ENCODE measurements at places on chromosomes 12 and 14. TPM values are rescaled to one million over a fixed set of nuclear protein-coding genes. Genes with fewer than 3 reads are reported as not detected.
A peak's percentile ranks its signal among the peaks of the same experiment; 100 is the strongest.

DNA sequence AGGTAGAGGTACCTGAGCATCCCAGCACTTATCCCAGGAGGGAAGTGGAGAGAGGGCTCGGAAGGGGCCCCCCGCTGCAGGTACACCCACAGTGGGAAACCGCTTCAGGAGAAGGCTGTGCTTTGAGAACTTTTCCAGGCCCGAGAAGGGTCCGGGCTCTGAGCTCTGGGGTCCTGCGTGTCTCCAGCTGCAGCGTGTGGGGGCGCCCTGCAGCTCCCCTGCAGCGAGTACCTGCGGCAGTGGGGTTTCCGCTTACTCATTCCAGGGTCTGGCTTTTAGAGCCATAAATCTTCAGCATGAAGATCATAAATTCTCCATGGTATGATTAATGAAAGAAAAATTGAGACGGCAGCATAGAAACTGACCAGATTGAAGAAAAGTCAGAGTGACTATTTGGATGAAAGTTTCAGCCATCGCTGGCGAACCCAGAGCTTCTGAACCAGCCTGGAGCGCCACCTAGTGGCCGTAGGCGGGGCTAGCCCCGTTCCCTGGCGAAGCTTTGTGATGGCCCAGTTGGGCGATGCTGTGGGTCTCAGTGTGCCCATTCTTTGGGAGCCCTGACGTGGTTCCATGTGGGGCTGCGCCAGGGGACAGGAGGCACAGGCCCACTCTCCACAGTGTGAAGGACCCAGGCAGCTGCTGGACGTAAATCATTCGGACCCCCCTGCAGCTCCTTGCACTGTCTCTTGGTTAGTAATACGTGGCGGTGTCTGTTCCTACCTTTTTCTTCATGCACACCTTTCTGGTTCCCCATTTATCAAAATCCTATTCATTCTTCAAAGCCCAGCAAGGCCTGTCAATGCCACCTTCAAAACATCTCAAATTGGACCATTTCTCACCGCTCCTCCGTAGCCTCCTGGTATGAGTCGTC, 198.2 kb downstream of the TSPAN9 start:
- peak; percentile 56 for DNase-seq

DNA sequence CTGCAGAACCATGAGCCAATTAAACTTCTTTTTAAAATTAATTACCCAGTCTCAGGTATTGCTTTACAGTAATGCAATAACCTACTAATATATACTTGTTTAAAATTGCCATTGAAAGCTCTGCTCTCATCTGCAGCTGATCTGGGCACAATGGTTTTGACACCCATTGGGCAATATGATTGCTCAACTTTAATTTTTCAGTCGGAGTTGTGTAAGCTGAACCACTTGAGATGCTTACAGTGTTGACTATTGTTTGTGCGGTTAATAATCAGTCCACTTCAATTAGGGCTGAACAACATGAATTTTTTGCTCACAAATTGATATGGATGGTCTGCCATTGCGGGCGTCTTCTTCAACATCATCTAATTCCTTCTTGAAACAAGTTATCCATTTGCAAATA, 18.0 kb upstream of the OR4K5 start:
- DNase-seq, result no peak

DNA sequence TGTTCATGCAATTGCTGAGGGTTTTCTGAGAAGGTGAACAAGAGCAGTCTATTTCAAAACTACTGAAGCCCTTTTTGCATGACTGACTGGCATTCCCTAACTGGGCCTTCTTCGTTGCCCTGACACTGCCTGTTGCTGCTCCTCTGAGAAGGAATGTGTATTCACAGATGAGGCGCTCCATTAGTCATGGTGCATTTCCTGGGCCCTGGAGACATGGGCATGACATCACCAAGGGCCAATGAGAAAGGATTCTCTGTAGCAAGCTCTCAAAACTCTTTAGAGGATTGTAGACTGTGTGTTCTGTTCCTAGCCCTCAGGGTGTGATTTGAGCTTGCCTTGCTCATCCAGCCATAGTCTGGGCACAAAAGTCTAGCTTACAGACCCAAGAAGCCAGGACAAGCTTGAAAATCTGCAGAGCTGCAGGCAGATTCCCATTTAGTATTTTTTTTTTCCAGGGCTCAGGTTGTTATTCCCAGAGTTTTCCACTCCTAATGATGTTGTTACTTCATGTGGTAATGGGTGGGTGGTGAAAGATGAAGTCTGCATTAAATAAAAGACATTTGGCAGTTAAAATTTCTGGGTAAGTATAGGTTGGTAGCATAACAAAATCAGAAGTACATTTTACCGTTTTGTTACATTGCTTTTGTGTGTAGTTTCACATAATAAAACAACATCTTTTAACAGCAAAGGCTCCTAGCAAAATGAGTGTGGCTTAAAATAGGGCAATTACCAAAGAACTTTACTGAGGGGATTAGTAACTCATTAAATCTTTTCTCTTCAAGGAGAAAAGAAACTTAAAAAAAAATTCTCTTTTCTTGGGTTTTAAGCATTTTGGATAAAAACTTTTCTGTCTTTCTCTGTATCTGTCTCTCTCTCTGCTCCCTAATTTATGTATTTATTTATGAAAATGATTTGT, 318.4 kb downstream of the RAD51B start:
- peak; percentile 99 for DNase-seq

DNA sequence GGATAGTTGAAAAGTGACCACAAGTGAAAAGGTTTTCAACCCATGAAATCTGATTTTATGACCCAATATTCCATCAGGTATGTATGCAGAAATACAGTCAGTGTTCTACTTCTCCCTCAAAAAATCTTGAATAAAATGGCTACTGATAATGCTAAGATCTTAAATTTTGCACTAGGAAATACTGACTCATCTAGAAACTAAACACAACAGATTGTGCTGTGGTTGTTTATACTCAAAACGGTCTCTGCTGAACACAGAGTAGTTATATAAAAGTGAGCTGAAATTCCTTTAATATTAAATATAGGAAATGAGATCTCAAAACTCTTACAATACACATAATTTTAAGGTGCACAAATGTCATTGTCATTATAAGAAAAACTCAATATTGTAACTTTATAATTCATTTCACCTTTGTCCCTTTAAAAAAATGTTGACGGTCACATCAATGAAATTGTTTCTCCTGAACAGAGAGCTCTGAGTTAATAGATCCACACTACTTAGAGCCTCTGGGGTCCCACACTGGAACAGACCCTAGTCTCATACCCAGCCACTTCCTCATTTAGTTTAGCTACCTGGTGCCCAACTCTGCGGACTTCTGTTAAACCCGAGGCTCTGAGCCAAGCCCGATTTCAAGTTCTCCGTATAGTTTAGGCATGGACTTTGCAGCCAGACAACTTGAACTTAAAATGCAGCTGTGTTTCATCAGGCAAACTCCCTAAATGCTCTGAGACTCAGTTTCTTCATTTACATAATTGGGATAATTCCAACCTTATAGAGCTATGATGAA, 9.3 kb downstream of the COCH start:
- DNase-seq, result peak; percentile 30

DNA sequence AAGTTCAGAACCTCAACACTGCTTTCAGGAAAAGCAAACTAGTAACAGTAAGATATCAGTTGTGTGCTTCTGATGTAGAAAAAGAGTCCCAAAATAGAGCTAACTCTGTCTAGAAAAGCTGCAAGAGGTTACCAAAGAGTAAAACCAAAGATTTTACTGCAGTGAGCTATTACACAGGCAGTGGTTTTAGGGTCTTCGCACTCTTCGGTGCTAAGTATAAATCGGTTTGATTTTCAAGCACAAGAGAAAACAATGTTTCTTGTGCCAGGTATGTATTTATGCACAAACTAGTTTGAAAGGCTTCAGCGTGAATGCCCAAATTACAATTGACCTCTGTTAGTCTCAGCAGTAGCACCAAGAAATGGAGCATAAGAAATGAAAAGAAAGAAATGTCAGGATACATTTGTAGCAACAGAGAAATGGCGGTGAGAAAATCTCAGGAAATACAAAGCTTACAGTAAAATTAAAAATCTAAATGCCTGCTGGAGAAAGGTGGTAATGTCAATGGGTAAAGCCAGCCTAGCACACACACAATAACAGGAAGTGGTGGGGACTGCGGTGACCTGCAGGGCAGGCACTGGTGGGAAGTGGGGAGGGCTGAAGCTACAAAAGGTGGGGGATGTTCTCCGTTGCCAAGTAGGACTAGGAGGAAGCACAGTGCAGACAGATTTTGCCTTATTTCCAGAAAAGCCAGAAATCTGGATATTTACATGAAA, 18.0 kb upstream of the DYRK2 start:
- DNase-seq, result peak; percentile 3

DNA sequence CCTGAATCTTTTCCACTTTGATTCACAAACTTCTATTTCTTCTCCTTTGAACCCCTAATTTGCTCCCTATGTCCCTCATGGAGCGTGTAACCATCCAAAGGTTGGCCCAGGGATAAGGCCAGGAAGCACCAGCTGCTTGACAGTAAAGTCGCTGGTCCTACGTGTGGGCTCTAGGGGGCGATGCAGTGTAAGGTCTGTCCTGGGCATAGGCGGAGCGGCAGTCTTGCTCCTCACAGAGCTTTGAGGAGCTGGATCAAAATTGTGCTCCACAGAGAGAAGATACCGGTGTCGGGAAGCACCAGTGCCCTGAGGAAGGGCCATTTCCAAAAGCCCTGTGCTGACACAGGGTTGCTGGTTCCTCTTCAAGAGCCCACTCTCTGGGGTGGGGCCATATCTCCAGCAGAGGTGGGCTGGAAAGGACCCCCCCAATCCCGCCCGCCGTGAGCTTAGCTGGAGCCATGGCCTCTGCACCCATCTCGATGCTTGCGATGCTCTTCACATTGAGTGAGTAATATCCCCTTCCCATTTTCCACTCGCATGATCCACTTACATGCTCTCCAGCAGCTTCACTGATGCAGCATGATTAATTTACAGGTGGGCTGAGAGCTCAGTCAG, 49.9 kb upstream of the OR4E1 start:
- no peak for DNase-seq

GRCh38 chr14:73750531-73750901, 36.3 kb upstream of the PNMA1 start:
- no peak for DNase-seq

DNA sequence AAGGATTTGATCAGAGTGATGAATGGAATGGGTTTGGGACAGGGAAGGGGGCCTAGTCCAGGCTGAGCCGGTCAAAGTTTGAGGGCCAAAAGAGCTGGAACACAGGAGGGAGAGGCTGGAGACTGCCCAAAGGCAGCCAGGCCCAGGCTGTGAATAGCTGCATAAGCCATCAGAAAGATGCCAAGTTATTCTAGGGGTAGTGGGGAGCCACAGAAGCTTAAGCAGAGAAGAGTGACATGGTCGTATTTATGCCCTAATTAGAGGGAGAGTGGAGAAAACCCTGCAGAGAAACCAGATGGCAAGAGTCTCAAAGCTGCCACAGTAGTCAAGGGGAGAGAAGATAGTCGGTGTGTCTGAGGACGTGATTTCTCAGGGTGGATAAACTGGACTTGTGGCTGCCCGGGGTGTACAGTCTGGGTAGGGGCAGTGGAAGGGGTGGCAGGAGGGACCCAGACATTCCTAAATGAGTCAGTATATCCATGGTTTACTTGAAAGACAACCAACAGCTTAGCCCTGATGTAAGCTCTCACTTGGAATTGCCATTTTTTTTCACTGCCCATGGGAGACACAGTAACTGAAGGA, 99.2 kb downstream of the PRICKLE1 start:
- DNase-seq, result no peak

GRCh38 chr14:104329793-104330192, 191.4 kb downstream of the KIF26A start:
- no peak for DNase-seq

- no peak for DNase-seq
Observed at GRCh38 chr14:97359341-97359740, 562.2 kb downstream of the VRK1 start.

GRCh38 chr12:53078425-53079225, 565 bp downstream of the SPRYD3 start:
- no peak for DNase-seq

The SLC10A1 gene
- total RNA-seq, result not detected

The RNASE3 gene
- total RNA-seq, result not detected

The TMEM119 gene
- 358 TPM for total RNA-seq

The IL26 gene
- total RNA-seq, result not detected

The SLC38A2 gene
- total RNA-seq, result 1,357 TPM

The CLEC14A gene
- total RNA-seq, result 2.6 TPM

The SP7 gene
- total RNA-seq, result not detected
